ENCODE measurements at places on chromosomes 13 and 19.

- no peak for DNase-seq
These were observed 457.8 kb downstream of the PCDH20 start for GRCh38 chr13:60957816-60958215.

DNA sequence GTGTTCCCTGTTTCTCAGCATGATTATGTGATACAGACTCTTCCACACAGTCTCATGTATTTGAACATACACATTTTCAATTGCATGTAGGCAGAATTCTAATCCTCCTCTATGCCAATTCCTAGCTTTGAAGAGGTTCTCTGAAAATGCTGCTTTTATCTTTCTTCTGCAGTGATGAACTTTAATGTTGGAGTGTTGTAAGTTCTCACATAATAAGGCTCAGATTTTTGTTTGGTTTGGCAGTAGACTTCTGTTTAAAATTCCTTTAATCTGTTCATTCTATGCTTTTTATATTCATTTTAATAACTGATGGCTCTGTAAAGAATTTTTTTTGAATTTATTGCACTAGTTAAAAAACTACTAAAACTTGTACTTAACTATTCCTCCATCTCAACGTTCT, 225.8 kb downstream of the GGACT start:
- no peak for DNase-seq

GRCh38 chr13:110338441-110339101, 31.5 kb downstream of the COL4A2 start:
- DNase-seq, result no peak

DNA sequence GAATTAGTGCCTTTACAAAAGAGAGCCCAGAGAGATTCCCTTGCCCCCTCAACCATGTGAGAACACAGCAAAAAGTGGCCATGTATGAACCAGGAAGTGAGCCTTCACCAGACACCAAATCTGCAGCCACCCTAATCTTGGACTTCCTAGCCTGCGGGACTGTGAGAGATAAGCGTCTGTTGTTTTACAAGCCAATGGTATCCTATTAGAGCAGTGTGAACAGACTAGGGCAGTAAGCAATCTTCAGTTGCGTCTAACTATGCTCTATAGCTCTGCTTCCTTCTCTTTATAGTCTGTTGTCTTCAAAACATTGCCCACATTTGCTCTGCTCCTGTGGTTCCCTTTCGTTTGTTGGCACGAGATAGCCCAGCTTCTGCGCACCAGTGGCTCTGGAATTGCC, 109.5 kb upstream of the FNDC3A start:
- no peak for DNase-seq

- no peak for DNase-seq
These were observed 864.1 kb downstream of the DIAPH3 start for GRCh38 chr13:59299584-59299983.

DNA sequence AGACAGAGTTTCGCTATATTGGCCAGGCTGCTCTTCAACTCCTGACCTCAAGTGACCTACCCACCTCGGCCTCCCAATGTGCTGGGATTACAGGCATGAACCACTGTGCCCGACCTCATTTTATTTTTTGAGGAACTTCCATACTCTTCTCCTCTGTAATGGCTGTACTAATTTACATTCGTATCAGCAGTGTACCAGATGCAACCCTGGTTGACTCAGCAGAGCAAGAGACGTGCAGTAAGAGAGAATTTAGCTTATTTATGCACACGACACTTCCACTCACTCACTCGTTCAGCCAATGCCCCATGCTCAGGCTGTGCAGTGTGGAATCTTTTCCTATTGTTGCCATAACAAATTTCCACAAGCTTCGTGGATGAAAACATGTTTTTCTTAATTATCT, 6.9 kb downstream of the KIR3DL3 start:
- no peak for DNase-seq

GRCh38 chr19:16587833-16588823, 15.9 kb upstream of the SLC35E1 start:
- DNase-seq, result peak; percentile 83

- DNase-seq, result no peak
These were observed 276 bp downstream of the ALG11 start for GRCh38 chr13:52012512-52012836.

DNA sequence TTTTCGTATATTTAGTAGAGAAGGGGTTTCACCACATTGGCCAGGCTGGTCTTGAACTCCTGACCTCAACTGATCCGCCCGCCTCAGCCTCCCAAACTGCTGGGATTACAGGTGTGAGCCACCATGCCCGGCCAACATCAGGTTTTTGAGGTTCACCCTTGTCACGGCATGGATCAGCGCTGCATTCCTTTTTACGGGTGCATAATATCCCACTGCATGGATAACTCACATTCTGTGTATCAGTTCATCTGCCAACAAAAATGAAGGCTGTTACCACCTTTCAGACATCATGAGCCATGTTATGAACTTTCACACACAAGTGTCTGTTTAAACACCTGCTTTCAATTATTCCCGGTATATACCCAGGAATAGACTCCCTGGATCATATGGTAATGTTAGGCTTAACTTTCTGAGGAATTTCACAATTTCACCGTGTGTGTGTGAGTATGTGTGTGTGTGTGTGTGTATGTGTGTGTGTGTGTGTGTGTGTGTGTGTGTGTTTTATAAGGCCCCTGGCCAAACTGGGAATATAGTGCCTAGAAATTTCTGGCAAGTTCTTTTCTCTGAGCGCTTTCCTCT, 52.2 kb downstream of the AP1M1 start:
- DNase-seq, result no peak

DNA sequence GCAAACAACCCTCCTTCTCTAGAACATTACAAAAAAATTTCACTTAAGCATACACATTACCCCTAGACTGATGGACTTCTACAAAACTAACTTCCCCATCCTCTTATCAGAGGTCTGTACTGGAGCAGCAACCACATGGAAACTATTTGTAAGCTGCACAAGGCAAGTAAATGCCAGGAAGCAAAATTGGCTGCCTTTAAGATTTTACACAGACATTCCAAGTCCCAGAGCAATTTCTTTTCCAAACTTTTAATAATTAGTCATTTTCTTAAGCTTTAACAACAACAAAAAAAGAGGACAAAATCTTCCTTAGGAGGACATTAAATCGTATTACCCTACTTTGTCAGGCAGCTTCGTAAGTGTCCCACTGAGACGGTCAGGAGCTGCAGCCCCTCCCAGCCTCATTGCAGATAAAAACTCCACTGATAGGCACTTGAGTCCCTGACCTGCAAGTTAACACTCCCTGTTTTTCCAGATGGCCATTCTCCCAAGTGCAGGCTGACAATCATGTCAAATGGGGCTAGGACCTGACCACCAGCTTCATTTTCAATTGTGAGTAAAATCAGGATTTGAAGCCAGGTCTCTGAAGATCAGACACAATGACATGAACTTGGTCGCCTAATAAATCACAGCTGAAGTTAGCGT, 680.1 kb downstream of the DIAPH3 start:
- DNase-seq, result no peak

- DNase-seq, result no peak
These were observed 1890.9 kb downstream of the PCDH9 start for GRCh38 chr13:65339241-65339640.

GRCh38 chr19:41626278-41626677, 596 bp downstream of the CEACAM4 start:
- peak; percentile 31 for DNase-seq

DNA sequence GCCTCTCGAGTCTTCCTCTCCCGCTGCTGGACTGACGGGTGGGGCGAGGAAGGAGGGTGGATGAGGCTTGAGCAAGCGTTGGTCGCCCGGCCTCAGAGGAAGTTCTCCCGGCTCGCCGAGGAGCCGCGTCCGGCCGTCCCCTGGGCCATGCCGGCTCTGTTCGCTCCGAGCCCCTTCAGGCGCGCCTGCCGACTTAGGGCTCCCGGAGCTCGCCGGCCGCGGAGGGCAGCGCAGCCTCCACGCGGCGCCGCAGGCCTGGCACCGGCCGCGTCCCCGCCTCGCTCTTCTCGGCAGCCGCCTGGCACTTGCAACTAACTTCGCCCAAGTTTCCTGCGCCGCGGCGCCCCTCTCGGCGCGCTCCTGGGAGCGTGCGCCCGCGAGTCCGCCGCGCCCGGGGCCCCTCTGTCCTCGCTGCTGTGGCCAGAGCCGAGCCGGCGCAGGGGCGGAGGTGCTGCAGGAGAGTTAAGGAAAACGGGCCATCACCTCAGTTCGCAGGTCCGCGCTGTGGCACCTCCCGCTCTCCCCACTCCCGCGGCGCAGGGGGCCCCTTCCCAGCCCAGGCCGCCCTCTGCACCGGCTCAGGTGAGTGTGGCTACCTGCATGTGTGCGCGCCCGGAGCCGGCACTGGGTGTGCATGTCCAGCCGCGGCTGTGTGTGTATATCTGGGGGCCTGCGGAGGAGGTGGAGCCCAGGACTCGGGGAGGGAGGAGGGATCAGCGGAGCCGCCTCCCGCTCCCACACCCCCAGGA, 641 bp upstream of the SOX21 start:
- no peak for DNase-seq

DNA sequence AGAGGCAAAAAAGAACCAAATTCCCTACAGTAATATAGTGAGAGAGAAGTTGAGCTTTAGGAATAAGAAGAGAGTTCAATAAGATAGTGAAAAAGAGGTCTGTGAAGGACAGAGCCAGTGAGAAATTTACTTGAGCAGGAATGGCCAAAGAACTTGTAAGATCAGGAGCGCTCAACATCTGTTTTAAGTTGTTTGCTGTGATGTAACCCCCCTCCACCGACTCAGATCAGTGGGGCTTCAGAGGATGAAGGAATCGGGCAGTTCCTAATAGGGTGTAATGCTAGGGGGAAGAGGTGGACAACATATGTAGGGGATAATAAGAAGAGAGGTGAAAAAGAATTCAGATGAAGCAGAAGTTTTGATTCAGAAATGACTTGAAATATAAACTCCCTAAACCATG, 85.3 kb upstream of the FNDC3A start:
- DNase-seq, result no peak

GRCh38 chr19:32457571-32458158, 52.1 kb downstream of the DPY19L3 start:
- no peak for DNase-seq

- no peak for DNase-seq
These were observed 27.5 kb downstream of the HSPH1 start for GRCh38 chr13:31134039-31134711.

DNA sequence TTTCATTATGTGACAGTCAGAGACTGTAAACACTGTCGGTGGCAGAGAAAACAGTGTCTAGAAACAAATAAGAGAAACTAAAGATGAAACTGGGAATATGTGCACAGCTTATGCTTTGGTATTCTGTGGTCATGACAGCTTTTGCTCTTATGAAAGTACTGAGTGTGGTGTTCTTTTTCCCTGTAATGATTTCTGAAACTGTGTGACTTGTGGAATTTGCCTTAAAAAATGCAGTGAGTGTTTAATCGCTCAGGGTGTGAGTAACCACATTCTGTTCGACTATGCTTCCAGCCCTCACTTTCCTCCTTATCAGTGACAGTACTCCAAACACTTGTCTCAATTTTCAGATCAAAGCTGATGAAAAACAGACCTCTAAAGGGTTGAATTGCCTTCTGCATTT, 66.9 kb upstream of the DIAPH3 start:
- DNase-seq, result no peak

DNA sequence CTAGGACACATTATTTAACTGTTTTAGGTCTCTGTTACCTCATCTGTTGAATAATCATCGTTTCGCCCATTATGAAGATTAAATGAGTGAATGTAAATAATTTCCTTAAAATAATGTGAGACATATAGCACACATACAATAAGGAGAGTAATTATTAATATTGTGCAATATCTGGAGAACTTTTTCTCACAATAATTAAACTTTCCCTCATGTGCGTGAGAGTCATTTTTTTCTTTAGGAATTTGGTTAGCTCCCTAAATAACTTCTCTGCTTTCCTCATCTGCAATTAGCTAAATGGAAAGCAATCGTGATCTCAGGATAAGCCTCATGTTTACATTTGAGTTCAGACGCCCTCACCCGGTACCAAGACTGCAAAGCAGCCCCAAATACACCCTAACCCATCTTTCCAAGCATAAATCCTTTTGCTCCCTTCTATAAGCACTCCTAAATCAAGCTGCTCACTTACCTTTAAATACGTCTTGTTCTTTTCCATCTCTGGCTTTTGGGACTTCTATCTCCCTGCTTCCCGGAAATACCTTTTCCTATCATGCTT, 78.8 kb downstream of the MZT1 start:
- DNase-seq, result no peak

GRCh38 chr19:28401739-28402424, 811.1 kb downstream of the UQCRFS1 start:
- no peak for DNase-seq

GRCh38 chr19:18594824-18595373, 6.3 kb downstream of the REX1BD start:
- DNase-seq, result no peak

DNA sequence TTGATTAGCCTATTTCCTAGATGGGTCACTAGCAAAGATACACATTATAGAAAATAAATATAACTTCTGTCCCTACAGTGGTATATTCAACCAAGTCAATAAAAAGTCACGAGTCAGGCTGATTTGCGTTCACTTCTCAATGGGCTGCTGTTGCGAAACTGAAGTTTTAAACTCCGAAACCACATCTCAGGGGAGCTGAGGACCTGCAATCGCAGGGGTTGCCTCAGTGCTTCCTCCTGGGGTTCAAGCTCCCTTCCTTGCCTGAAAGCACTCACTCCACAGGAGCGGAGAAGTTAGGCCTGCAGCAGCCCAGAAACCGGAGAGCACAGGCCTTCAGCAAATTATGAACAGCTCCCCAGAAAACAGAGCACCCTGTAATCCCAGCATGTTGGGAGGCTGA, 39.6 kb downstream of the RAB20 start:
- no peak for DNase-seq

GRCh38 chr19:17522988-17523872, 11.8 kb downstream of the PGLS start:
- DNase-seq, result peak; percentile 75

GRCh38 chr13:20525144-20525600, 485 bp downstream of the CRYL1 start:
- peak; percentile 67 for DNase-seq

DNA sequence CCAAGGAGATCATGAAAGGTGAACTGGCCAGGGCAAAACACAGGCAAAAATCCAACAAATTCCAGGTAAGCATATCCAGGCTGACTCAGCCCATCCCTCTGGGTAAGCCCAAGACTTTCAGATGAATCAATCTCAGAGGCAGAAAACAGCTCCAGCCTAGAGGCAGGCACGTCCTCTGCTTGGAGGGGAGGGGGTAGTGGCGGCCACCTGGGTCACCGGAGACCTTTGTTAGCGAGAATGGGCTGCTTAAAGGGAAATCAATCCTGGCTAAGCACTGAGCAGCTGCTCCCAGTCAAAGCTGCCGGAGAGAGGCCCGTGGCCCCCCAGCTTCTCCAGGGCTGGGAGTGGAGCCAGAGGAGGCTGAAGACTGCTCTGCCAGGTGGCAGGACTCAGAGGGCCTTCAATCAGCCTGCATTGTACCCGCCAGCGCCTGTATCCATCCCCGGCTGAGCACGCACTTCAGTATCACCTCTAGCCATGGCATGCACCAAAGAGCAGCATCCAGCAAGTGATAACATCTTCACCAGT, 48.2 kb downstream of the PIN1 start:
- DNase-seq, result no peak
